Stimulated activated CD4-positive, alpha-beta T cell treated with anti-CD3 and anti-CD28 coated beads, Interleukin-2, amount 100 ng/mL, for 24 hours (primary cell): ENCODE measurements at places on chromosomes 16 and 17.

GRCh38 chr16:85888405-85889331 lies 10.3 kb upstream of the IRF8 start:
- DNase-seq, result peak; percentile 45

DNA sequence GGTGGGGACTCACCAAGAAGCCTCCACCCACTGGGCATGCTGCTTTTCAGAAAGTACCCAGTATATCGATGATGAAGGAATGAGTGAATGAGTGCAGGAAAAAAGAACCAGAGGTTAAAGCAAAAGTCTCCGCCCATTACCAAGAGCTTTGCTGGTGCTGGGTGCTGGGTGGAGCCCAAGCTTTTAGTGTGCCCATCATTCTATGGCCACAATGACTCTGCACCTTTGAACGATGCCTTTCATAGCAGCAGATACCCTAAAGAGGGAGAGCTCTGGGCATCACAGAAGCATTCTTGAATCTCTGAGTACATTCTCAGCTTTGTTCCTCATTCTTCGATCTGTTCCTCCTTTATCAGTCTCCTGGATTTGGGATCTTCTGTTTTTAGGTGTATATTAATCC lies 450.7 kb upstream of the CCL2 start:
- no peak for DNase-seq

- no peak for DNase-seq
Measured at GRCh38 chr17:17027442-17028058, 14.7 kb upstream of the MPRIP start.

GRCh38 chr17:55518510-55518909 lies 7.3 kb upstream of the SMIM36 start:
- DNase-seq, result no peak

GRCh38 chr17:57814421-57814820 lies 35.4 kb downstream of the MRPS23 start:
- no peak for DNase-seq

DNA sequence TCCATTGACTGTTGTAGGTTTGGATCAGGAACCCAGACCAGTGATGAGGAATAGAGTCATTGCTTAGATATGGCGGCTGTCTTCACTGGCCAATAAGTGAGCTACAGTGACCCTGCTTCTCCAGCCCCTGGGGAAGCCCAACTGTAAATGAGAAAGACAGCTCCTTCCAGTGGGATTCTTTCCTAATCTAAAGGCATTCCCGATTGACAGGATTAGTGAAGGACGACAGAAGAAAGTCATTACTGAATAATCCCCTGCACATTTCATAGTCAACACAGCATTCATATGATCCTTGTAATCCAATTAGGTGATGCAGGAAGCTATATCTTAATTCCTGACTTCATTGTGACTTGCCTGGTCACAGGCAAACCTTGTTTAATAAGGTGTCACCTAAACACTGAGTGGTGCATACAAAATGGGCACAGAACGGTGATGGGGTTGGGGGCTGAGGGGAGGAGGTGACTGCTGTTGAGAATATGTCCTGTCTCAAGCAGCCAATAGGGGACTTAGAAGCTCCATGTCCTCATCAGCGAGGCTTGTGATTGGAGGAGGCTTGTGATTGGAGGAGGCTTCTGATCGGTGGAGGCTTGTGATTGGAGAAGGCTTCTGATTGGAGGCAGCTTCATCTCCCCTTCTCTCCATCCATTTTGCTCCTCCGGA lies 242.6 kb downstream of the XYLT1 start:
- DNase-seq, result no peak

GRCh38 chr16:11264155-11264832 lies 4.8 kb downstream of the TNP2 start:
- DNase-seq, result no peak

GRCh38 chr17:28846231-28846630 lies 3.6 kb upstream of the FAM222B start:
- no peak for DNase-seq

DNA sequence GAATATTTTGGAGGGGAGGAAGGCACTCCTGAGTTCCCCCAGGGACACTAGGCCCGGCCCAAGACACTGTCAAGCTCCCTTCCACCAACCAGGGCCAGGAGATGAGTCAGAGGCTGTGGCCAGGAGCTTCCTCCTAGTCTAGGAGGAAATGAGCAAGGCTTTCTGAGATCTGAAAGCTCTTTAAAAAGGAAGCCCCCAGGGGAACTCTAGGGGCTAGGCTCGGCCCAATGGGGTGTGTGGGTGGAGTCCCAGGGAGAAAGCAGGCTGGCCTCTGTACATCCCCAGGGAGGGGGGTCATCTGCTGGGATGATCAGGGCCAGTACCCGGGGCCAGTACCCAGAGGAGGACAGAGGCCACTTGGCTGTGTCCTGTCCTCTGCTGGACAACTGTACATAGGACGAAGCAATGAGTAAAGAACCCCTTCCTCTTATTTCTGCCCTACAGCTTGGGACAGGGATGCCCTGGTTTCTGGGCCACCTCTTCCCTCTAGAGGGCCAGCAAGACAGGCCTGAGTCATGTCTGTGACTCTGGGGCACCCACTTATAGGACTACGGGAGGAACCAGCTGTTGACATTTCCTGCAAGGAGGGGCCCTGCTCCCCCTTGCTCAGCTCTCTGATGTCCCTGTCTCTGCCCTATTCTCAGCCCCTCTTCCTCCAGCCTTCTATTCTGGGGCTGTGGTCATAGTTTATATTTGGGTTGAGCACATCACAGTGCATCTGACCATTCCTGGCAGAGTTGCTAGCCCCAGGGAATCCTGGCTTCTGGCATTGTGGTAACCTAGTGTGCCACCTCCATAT lies 2.7 kb downstream of the FHOD1 start:
- DNase-seq, result peak; percentile 78

GRCh38 chr17:19747829-19748806 lies at the start of gene ALDH3A1:
ALDH3A1 (minus strand) TSS chr17:19748298; CDS start chr17:19745129, 3,169 bp downstream.
- DNase-seq, result no peak
